ENCODE measurements at places on chromosomes 4 and X. TPM values are rescaled to one million over a fixed set of nuclear protein-coding genes. Genes with fewer than 3 reads are reported as not detected.

DNA sequence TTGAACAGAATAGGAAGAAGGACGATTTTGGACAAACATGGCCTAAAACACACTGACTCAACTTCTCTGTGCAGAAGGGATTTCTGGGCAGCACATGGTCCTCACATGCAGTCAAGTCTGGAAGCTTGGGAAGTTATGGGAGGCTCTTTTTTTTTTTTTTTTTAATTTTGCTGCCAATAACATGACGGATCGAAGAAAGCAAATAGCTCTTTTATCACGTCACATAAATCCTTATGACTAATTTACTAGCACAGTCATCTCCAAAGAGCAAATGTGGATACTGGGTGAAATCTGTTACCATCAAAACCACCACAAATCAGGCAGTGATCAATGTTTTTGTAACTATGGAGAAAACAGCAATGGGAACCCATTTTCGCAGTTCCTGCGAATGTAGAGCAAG is 193.3 kb upstream of the FAM9B start:
- DNase-seq = no peak

OFD1 gene
- total RNA-seq = 24.5 TPM

- DNase-seq = no peak
These were observed 3.1 kb upstream of the ELOVL6 start for GRCh38 chr4:110201502-110201901.

GRCh38 chr4:26375551-26375950 is 54.7 kb downstream of the RBPJ start:
- no peak for DNase-seq

DNA sequence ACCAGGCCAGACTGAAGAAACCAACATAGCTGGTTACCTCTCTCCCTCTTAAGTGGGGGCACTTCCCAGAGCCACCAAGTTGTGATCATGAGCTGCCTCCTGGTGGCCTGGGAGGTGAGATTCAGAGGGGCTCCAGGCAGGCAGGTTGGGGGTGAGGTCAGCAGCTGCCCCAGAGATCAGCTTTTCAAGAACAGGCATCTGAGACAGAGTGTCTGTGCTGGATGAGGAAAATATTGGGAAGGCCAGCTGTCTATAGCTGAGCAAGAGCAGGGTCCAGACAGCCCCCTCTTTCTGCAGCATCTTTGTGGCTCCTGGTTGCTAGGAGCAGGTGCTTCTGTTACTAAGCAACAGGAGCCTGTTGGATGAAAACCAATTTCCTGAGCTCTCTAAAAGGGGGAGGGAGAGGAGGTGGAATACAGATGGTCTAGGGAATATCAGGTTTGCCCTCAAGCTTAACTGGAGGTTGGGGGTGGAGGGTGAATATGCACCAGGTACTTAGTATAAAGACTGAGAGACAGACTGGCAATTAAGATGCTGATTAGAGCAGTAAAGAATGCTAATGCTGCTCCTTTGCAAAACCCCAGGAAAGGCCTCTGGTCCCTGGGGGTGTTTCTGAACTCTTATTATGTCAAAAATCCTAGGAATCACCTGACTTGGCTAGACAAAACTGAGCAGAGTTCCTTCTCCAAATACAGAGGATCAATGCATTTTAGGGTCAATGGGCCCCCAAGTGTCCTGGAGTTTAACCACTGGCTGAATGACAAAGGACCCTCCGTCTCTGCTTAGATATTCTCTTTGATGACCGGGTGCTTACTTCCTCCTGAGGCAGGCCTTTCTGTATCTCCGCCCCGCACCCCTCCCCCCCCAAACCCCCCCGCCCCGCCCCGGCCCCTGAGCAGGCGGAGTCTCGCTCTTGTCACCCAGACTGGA is 21.4 kb downstream of the ZCCHC13 start:
- peak; percentile 11 for DNase-seq

DNA sequence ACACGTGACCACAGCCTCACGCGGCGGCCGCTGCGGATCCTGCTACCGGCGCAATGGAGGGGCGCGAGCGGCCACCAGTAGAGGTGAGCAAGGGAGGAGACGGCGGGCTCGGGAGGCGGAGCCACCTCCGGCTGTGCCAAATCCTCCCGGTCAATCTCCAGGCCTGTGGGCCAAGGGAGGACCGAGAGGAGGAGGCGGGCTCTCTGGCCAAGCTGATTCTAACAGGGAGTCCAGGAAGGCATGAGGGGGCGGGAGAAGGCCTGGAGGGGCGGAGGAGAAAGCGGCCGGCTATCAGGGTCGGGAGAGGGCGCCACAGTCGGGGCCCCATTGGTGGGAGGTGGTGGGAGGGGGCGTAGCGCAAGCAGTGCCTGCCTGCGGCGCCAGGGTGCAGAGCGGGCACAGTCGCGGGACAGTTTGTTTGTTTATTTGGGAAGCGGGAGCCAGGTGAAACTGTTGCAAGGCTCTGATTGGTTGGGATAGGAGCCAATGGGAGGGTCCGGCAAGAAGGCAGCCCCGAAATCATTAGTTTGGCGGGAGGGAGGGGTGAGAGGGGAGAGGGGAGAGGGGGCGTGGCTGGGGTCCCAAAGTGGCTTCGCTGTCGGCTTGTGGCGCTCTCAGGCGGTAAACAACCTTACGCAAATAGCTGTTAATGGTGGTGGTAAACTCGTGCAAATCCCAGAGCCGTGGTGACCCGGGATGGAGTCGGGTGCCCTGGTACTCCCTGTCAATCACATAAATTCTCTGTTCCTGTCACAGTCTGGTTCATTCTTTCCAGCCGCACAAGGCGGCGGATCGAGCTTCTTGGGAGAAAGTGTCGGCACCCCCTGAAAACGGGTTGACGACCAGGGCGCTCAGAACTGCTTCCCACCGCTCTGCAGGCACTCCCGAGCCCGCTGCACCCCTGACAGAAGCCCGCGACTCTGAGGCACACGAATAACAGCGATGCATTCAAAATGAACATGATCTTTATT is at the start of gene IRS4:
IRS4 (minus strand) TSS at position 55 of the 971 bp plus-strand sequence.
- DNase-seq = no peak

LDB2 gene
- total RNA-seq = not detected

- DNase-seq = no peak
These were observed 395 bp upstream of the SOWAHB start for GRCh38 chr4:76898385-76898692.

- no peak for DNase-seq
These were observed 189.8 kb downstream of the PPP3CA start for GRCh38 chr4:101157415-101158133.

IL21 gene
- 65.1 TPM for total RNA-seq

GPM6B gene
- total RNA-seq = not detected

DNA sequence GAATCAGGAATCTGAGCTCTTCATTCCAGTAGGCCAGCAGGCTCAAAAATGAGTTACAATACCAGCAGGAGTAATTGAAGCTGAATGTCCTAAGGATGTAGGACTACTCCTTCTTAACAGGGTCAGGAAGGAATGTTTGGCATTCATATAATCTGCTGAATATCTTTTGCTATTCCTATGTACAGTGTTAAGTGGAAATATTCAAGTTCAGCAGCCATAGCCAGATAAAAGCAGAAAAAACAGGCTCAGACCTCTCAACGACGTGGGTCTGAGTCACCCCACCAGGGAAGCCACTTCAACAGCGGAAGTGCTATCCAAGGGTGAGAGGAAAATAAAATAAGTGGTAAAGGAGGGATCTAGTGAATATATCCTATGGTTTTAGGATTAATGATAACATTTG is 577.0 kb downstream of the SPOCK3 start:
- DNase-seq = no peak

DNA sequence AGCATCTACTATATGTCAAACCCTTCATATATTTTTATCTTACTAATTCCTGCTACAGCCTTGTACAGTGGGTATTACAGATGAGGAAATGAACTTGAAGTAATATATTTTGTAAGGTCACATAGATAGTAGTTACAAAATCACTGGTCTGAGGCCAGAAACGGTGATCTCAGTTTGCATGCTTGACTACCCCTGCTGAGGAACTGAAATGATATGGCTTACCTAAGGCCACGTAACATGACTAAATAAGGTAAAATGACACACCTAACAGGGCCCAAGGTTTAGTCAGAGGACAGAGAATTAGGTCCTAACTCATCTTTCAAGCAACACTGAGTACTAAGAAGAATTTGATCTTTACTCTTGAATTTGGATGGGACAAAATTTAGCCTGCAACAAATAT is 1.5 kb upstream of the COMMD8 start:
- DNase-seq = no peak

- DNase-seq = no peak
These were observed 7.3 kb upstream of the MAGEE1 start for GRCh38 chrX:76420237-76420636.

DNA sequence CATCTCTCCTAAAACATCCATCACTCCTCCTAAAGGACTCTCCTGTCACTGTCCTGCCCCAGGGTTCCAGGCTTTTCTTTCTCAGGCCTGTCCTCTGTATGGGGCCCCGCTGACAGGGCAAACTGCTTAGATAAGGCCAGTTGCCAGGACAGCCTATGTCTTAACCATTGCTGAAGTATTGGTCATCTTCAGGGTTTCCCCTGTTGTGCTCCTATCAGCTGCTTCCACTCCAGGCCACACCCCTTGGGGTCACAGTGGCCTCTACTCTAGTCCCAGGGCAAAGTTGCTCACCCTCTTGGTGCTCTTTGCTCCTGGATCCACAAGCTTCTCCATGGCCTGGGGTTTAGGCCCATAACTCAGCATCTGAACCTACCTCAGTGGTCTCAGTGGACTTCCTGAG is 138.0 kb upstream of the PJA1 start:
- no peak for DNase-seq

ANK2 gene
- 0.82 TPM for total RNA-seq

DNA sequence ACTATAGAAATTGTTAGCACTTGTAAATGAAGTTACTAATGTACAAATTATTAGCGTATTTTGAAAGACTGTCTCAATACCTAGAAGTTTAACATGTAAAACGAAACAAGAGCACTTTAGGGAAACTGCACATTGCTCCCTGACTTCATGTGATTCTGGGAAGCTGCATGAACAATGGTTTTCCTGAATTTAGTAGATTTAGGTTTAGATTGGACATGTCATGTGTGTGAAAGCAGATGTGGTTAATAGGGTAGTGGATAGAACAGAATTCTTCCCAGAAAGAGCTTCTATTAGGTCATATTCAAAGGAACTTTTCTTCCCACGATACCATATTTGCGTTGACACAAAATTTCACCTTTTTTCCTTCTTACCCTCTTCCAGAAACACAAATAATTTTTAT is 14.9 kb upstream of the CXCL8 start:
- no peak for DNase-seq
